PC-9 (cell line): ENCODE measurements at places on chromosomes 7 and 10. TPM values are rescaled to one million over a fixed set of nuclear protein-coding genes. Genes with fewer than 3 reads are reported as not detected.

Gene HOXA10
- total RNA-seq: not detected in 2 replicates

Gene DLD
- 109 and 157 TPM in 2 replicates for total RNA-seq

GRCh38 chr10:131431978-131432690 lies 120.6 kb upstream of the TCERG1L start:
- peaks cover 86% of the 10 kb centered on the region for H3K27me3 ChIP-seq
- no peak for DNase-seq
- no peaks in the 10 kb centered on the region for H3K36me3 ChIP-seq
- H3K4me1 ChIP-seq: no peaks in the 10 kb centered on the region
- H3K4me3 ChIP-seq: no peak overlapping the region
- no peak overlapping the region for H3K27ac ChIP-seq

GRCh38 chr7:127365957-127366315 lies 26.6 kb downstream of the ZNF800 start:
- H3K27me3 ChIP-seq: no peaks in the 10 kb centered on the region
- no peak overlapping the region for H3K4me3 ChIP-seq
- no peak for DNase-seq
- H3K36me3 ChIP-seq: no peaks in the 10 kb centered on the region; the same call in 1 of the 2 replicates

- H3K4me3 ChIP-seq: no peak within 1 kb of the TSS
- H3K27me3 ChIP-seq: no peaks in the 10 kb centered on the region
- H3K36me3 ChIP-seq: no peaks in the 10 kb centered on the region
- no peak within 1 kb of the TSS for H3K27ac ChIP-seq
- H3K4me1 ChIP-seq: peaks cover 14% of the 10 kb centered on the region
Observed at GRCh38 chr7:28958235-28958979, at the start of gene TRIL. Gene TRIL (minus strand): TSS chr7:28958330. CDS start chr7:28958046, 284 bp downstream.

GRCh38 chr10:92502296-92502808 lies 71.5 kb downstream of the IDE start:
- H3K36me3 ChIP-seq: no peaks in the 10 kb centered on the region
- H3K27me3 ChIP-seq: no peaks in the 10 kb centered on the region
- DNase-seq: no peak

DNA sequence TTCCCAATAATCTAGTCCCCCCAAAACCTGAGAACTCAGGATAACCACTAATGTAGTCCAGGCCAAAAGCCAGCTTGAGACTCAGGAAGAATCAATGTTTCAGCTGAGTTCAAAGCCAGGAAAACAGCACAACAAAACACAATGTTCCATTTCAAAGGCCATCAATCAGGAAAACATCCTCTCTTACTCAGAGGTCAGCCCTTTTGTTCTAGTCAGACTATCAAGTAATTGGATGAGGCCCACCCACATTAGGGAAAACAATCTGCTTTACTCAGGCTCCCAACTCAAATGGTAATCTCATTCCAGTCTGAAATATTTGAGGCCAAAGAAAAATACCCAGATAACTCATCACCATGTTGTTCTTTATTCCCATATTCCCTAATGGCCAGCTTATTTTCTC lies 152.2 kb downstream of the SDHAF3 start:
- peaks cover 10% of the 10 kb centered on the region; the same call in 1 of the 2 replicates for H3K27me3 ChIP-seq
- H3K4me3 ChIP-seq: no peak overlapping the region
- no peak for DNase-seq
- H3K36me3 ChIP-seq: no peaks in the 10 kb centered on the region
- H3K27ac ChIP-seq: no peak overlapping the region

DNA sequence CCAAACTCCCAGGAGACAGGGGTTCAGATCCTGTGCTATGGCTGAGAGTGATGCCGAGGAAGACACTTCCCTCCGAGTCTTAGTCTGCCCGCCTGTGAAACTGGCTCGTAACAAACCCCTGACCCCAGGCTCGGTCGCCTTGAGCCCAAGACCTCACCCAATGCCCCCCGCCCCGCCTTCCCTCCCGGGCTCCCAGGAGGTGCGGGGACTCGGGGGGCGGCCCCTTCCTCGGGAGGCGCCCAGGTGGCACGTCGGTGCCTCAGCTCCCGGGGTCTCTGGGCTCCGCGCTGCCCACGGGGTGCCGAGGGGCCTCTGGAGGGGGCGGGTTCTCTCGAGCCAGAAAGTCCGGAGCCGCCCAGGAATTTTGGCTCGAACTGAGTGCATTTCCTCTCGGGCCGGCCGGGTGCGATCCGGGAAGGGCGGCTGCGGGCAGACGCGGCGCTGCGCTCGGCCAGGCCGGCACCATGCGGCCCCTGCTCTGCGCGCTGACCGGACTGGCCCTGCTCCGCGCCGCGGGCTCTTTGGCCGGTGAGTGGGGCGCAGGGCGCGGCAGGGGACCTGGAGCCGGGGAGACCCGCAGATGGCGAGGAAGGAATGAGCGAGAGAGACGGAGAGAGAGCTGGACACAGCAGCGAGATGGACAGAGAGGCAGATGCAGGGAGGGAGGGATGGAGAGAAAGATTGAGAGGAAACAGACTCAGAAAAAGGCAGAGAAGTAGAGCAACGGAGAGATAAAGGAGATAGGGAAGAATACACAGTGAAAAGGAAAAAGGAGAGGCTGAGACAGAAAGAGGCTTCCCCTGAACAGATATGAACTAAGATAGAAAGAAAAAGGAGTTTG lies at the start of gene PLAC9:
TSS of gene PLAC9 (plus strand) at position 432 of the 841 bp plus-strand sequence. CDS start at position 465, 33 bp downstream.
- H3K27ac ChIP-seq: no peak within 1 kb of the TSS
- no peak within 1 kb of the TSS for H3K4me3 ChIP-seq
- no peak for DNase-seq
- peaks cover 6% of the 10 kb centered on the region; the same call in 1 of the 2 replicates for H3K4me1 ChIP-seq
- H3K27me3 ChIP-seq: no peaks in the 10 kb centered on the region
- no peaks in the 10 kb centered on the region for H3K36me3 ChIP-seq

DNA sequence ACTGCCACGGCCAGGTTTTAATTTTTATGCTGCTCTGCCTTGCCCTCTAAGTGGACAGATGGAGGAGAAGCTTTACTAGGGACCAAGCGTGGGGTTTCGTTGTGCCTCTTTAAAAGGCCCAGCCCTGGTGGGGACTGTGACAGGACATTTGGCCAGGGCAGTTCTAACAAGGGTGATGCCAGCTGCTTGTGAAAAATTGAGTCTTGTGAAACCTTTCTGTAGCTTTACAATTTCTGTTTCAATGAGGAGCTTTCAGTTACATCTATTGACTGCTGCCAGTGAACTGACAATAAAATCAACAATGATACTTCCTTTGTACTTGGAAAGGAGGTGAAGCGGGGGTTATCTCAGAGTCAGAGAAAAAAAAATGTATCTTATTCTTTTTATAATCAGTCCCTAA lies 233.1 kb upstream of the CSTF2T start:
- H3K4me3 ChIP-seq: no peak overlapping the region
- no peaks in the 10 kb centered on the region for H3K27me3 ChIP-seq
- no peaks in the 10 kb centered on the region for H3K36me3 ChIP-seq
- H3K27ac ChIP-seq: no peak overlapping the region
- DNase-seq: no peak

- H3K27ac ChIP-seq: no peak overlapping the region
- no peaks in the 10 kb centered on the region for H3K4me1 ChIP-seq
- no peak for DNase-seq
- no peaks in the 10 kb centered on the region for H3K36me3 ChIP-seq
- no peaks in the 10 kb centered on the region for H3K27me3 ChIP-seq
- no peak overlapping the region for H3K4me3 ChIP-seq
Observed at GRCh38 chr10:17465328-17466125, 11.1 kb upstream of the ST8SIA6 start.

- H3K27ac ChIP-seq: no peak overlapping the region
- DNase-seq: no peak
- no peak overlapping the region for H3K4me3 ChIP-seq
- peaks cover 7% of the 10 kb centered on the region for H3K4me1 ChIP-seq
- no peaks in the 10 kb centered on the region for H3K36me3 ChIP-seq
Observed at GRCh38 chr10:3790858-3791257, 5.8 kb upstream of the KLF6 start.

DNA sequence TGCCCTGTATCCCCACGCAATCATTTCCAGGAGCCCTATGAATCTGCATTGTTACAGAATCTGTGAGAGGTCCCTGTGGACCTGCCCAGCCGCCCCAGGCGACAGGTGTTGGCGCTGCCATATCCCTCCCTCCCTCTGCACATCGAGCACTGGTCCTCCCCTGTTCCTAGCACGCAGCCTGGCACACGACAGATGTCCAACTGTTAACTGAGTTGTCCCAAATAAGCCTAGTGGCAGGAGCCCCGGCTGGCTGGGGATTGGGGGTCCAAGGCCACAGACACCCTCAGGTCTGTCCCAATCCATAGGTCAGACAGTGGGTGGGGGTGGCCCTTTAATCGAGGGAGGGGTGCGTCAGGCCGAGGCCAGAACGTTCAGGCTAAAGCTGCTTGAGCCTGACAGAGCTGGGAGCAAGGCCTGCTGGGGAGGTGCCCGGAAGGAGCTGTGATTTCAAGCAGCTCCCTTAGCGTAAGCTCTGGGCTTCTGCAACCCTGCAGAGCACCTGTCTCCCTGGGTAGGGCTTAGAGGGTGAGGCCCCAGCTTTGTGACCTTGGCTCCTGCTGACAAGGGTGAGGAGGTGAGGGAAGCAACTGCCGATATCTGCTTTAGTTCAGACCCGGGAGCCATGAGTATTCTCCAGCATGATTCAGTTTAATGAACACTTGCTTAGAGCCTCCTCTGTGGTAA lies 40.1 kb downstream of the ADRA2A start:
- no peaks in the 10 kb centered on the region for H3K4me1 ChIP-seq
- no peaks in the 10 kb centered on the region for H3K27me3 ChIP-seq
- H3K4me3 ChIP-seq: no peak overlapping the region
- no peaks in the 10 kb centered on the region for H3K36me3 ChIP-seq
- DNase-seq: no peak

GRCh38 chr7:68348401-68348800 lies 1249.9 kb upstream of the AUTS2 start:
- H3K27me3 ChIP-seq: no peaks in the 10 kb centered on the region
- H3K4me1 ChIP-seq: 0 out of 2 replicates have a peak, but pooled peaks cover 3% of the 10 kb centered on the region
- no peak for DNase-seq
- no peak overlapping the region for H3K27ac ChIP-seq
- H3K36me3 ChIP-seq: no peaks in the 10 kb centered on the region
- H3K4me3 ChIP-seq: no peak overlapping the region

GRCh38 chr10:63711361-63711760 lies 190.2 kb downstream of the REEP3 start:
- DNase-seq: no peak
- H3K36me3 ChIP-seq: no peaks in the 10 kb centered on the region
- no peak overlapping the region for H3K4me3 ChIP-seq
- peaks cover 46% of the 10 kb centered on the region for H3K4me1 ChIP-seq
- no peaks in the 10 kb centered on the region for H3K27me3 ChIP-seq
- H3K27ac ChIP-seq: peak overlapping the region; percentile 53

DNA sequence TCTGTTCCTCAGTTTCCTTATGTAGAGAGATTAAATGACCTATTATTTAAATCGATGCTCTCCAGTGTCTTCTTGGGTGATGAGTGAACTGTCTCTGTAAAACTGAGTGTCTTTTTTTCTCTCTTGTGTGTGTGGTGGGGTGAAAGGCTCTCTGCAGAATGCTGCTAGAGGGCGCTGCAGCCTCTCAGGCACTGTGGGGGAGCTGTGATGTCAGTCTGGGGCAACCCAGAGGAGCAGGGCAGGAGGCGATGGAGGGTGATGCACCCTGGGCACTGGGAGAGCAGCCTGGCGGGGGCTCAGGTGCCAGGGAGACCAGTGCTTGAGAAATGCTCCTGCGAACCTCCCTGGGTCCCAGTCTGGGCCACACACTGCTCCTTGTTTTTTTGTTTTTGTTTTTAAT lies 110.1 kb upstream of the POM121L12 start:
- no peaks in the 10 kb centered on the region for H3K4me1 ChIP-seq
- H3K27me3 ChIP-seq: peaks cover 6% of the 10 kb centered on the region; the same call in 1 of the 2 replicates
- no peaks in the 10 kb centered on the region for H3K36me3 ChIP-seq
- H3K4me3 ChIP-seq: no peak overlapping the region
- no peak for DNase-seq

DNA sequence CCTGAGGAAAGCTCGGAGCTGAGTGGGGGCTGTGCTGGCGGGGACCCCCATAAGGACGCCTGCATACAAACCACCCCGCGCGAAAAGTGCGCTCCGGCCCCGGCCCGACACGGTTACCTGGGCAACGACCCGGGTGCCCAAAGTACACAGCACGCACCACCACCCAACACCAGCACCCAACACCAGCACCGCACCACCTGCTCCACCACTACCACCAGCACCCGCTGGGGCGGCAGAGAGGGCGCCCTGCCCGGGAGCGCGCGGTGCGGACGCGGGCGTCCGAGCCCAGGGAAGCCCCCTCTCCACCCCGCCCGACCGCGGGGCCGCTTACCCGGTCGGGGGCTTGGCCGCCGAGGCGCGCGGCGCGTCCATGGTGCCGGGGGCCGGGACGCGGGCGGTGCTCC lies 345 bp downstream of the COBL start:
- DNase-seq: peak; percentile 74
- H3K27ac ChIP-seq: peak overlapping the region; percentile 86
- peaks cover 34% of the 10 kb centered on the region for H3K4me1 ChIP-seq
- H3K27me3 ChIP-seq: no peaks in the 10 kb centered on the region
- peak overlapping the region; percentile 71 for H3K4me3 ChIP-seq

DNA sequence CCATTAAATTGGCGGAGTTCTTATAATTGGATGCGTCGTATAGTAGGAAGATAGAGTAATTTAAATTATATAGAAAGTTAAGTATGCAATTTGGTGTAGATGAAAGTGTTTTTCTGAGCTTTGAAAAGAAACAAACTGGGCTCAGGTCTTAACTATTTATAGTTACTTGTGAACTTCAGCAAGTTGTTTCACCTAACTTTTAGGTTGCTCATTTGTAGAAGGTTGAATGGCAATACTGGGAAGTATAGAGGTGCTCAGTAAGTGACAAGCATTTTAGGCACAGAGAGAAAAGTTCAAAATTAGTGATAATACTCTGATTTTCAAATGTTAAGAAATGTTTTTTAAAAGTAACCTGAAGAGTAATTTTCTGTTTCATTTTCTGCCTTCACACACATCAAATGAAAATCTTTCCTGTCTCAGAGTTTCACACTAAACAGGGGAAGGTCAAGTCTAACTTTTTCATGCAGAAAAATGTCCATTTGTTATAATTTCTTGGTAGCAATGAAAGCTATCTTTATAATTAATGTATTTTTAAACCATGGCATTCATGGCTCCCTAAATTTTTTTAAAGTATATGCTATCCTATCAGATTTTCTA lies 146.5 kb downstream of the PHF14 start:
- no peaks in the 10 kb centered on the region for H3K4me1 ChIP-seq
- no peak for DNase-seq
- no peak overlapping the region for H3K27ac ChIP-seq
- no peaks in the 10 kb centered on the region for H3K27me3 ChIP-seq
- H3K36me3 ChIP-seq: peaks cover 14% of the 10 kb centered on the region; the same call in 1 of the 2 replicates
